H7 (cell line): ENCODE measurements at places on chromosomes 16 and 17. TPM values are rescaled to one million over a fixed set of nuclear protein-coding genes. Genes with fewer than 3 reads are reported as not detected.

DNA sequence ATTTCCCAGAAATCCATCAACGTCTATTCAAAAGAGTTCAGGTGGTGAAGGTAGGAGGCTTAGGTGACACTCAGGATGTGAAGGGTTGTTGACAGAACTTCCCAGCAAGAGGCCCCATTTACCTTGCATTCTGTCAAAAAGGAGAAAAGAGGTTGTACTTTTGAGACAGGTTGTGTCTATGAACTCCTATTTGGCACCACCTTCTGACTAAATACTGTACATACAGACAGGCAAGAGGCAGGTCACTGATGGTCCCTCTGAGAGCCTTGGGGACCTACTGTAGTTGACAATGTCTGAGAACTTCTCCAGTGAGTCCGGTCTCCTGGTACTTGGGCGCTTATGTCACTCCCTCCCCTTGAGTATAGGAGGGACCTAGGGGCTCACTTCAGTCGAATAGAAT is 479.3 kb upstream of the ZFHX3 start:
- DNase-seq: no peak

GRCh38 chr16:47081115-47081514 is 62.6 kb downstream of the NETO2 start:
- DNase-seq: no peak

DNA sequence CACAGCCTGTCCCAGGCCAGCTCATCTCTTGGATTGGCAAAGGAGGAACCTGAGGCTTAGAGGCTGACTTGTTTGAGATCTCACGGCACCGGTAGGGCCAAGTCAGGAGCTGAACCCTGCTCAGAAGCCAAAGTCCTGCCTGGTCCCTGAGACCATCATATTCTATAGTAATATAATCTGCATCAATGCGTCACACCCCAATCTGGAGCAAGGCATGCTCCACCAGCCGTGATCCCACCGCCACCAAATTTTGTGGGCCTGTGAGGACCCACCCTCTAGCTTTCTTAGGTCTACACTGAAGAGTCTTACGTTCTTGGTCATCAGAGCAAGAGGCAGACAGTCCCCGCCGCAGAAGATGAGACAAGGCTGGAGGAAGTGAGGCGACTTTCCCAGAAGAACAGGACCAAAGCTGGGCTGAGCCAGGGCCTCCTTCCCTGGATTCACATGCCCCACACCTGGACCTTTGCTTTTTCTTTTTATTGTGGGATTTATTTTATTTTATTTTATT is 2.7 kb downstream of the SULT1A1 start:
- DNase-seq: no peak

Gene KCNH6
- total RNA-seq: 1.5 and 1.6 TPM in 2 replicates

GRCh38 chr17:63997341-63998048 is 656 bp upstream of the PRR29 start:
- DNase-seq: peak; percentile 54

- DNase-seq: peak; percentile 26
Observed at GRCh38 chr17:76824093-76824492, 44.1 kb upstream of the MGAT5B start.

DNA sequence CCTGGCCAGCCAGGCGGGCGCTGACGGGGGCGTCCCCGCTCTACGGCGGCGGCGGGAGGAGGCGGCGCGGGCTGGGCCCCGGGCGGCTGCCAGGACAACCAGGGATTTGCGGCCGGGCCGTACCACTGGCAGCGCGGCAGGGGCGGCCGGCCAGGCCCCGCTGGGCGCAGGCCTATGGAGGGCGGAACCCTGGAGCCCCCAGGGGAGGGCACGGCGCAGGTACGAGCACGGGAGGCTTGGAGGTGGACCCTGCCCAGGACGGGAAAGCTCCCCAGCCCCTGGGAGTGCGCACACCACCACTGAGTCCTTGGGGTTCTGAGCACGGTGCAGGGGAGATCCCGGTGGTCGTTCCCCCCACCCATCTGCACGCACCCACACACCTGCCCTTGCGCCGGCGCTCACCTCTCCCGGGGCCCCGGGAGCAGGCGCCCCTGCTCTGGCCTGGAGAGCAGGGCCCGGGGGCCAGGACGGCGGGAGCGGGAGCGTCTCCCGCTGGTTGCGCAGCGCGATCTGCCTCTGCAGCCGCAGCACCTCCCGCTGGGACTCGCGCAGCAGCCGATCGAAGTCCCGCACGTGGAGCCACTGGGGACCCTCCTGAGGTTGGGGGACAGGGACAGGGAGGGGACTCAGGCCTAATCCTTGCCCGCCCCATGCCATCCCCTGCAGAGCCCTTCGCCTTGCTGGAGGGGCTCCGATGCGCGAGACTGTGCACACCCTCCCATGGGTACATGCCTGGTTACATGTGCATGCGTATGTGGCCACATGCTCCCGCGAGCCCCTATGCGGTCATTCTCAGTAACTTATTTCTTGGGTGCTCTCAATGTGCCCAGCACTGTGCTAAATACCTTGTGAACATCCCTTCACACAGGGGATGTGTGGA is 3.9 kb downstream of the TSPOAP1 start:
- peak; percentile 94 for DNase-seq

Gene FOXN1
- not detected in 2 replicates for total RNA-seq

GRCh38 chr17:77741109-77741508 is 217.4 kb upstream of the TNRC6C start:
- peak; percentile 70 for DNase-seq

DNA sequence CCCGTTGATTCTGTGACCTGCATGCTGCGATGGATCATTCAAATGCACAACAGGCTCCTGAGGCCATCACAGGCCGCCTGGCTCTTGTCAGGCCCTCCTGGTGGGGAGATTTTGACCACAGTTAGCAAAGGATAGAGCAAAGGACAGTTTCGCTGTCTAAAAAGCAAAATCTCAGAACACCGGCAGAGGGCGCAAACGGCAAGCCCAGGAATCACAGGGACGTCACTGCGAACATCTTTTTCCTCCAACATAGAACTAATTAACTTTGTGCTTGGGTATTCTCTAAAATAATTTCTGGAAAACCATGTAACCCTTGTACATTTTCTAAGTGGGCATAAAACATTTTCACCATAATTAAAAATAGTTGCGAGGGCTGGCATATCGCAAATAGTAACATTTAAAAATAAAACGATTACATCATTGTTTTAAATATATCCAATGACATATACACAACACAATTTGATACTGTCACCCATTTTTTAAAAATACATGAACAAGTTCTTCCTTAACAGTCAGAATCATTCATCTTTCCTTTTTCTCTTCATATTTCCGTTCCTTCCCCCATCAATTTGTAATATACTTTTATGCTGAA is 19.7 kb upstream of the SLC47A1 start:
- DNase-seq: peak; percentile 78

GRCh38 chr16:85617948-85618347 is 4.8 kb downstream of the GSE1 start:
- no peak for DNase-seq

GRCh38 chr17:41522301-41523224 is 3.9 kb upstream of the KRT15 start:
- peak; percentile 69 for DNase-seq

Gene SOCS7
- total RNA-seq: 18.3 and 25.7 TPM in 2 replicates

DNA sequence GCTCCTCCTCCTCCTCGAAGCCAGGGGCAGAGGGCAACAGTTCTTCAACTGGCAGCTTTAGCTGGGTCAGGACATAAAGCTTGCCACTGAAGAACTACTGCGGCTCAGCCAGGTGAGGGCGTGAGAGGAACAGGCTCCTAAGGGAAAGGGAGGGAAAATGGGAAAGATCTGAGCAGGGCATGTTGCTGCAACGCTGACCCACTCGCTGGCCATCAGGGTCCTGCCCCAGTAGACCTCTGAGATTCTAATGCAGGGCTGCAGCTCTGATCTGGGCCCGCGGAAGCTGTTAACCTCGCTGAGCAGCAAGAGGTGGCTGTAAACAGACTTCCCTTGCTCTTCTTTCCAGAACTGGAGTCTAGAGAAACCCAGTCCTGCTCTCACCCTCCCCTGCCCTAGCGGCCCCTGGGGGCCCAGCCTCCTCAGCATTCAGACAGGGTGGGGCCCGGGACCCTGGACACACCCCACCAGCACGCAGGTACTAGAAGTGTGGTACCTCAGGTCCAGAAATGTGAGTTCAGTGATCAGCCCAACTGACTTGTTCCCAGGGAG is 3.8 kb upstream of the TLCD2 start:
- peak; percentile 87 for DNase-seq

Gene CHRNE
- total RNA-seq: 0.67 and 0.69 TPM in 2 replicates

Gene HSD3B7
- 4.4 and 8.2 TPM in 2 replicates for total RNA-seq

Gene CLUH
- 131 and 148 TPM in 2 replicates for total RNA-seq

- no peak for DNase-seq
Observed at GRCh38 chr16:53678756-53679343, 24.8 kb downstream of the RPGRIP1L start.

GRCh38 chr17:10144456-10144855 is 54.0 kb downstream of the GAS7 start:
- DNase-seq: no peak

Gene ADAMTS18
- total RNA-seq: 0.41 and 0.94 TPM in 2 replicates

DNA sequence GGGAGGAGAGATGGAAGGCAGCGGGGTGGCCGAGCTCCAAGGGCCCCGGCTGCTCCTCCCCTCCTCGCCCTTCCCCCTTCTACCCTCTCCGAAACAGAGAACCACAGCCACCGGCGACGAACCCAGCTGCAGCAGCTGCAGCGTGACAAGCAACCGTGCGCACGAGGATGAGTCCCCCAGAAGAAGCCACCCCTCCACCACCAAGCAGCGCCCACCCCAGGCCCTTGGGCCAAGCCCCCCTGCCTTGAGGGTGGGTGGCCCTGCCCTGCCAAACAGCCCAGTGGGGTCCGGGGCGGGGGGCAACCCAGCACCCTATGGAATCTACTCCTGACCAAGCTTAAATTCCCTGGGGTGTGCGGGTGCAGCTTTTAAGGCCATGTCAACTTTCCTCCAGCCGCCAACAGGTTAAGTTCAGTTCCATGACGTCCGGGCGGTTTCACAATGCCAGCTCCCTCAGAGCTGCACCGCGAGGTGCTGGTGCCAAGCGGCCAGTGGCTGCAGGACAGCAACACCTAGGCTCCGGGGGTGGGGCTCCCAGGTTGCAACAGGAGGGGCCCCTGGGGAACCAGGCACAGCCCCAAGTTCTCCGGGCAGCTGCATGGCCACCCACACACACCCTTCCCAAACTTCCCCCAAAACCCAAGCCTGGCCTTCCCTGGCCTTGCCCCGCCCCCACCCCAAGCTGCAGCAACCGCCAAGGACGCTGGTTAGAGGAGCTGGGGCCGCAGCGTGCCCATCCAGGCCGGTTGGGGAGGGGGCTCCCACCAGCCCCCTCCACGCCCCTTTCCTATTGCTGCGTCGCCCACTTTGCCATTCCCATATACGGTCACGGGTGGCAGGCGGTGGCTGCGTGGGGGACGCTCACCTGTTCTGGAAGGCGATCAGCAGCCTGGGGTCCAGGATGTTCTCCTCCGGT is 2.0 kb downstream of the CBX4 start:
- DNase-seq: peak; percentile 83

GRCh38 chr17:27595208-27595607 is 35.8 kb upstream of the LGALS9 start:
- no peak for DNase-seq

Gene CRHR1
- total RNA-seq: 0.14 and 0.81 TPM in 2 replicates

DNA sequence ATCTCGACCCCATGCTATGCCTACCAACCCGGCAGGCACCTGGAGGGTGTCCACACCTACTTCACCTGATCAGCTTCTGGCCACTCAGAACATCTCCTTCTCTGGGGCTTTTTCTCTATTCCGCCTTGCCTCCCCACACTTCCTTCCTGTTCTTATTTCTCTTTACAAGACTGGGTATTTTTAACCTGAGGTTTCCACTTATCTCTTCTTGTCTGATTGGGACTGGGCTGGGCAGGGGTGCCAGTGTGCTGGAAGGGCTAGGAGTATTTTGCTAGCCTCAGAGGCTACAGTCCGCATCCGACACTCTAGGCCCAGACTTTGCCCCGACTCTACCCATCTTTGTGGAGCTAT is 26.2 kb upstream of the ZNF652 start:
- DNase-seq: no peak

- no peak for DNase-seq
Observed at GRCh38 chr17:75695141-75695829, 26.0 kb upstream of the ITGB4 start.

DNA sequence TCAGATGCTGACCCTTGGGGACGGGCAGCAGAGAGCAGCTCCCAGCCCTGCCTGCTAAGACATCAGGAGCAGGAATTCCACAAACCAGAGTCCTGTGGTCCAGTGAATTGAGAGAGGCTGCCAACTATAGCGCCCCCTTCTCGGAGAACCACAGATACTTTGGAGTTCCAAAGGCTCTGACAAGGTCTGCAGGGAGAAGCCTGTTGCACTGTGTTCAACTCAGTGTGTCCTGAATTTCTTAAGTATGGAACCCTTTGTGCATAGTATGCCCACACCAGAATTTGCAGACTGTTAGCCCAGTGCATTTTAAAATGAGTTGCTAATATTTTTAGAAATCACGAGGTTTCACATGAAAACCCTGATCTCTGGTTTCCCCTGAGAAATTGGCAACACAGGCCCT is 223.4 kb downstream of the KATNIP start:
- DNase-seq: no peak

- no peak for DNase-seq
Observed at GRCh38 chr17:17448076-17448475, 28.7 kb upstream of the MED9 start.

- DNase-seq: peak; percentile 73
Observed at GRCh38 chr16:82031116-82032084, 3.7 kb upstream of the HSD17B2 start.

DNA sequence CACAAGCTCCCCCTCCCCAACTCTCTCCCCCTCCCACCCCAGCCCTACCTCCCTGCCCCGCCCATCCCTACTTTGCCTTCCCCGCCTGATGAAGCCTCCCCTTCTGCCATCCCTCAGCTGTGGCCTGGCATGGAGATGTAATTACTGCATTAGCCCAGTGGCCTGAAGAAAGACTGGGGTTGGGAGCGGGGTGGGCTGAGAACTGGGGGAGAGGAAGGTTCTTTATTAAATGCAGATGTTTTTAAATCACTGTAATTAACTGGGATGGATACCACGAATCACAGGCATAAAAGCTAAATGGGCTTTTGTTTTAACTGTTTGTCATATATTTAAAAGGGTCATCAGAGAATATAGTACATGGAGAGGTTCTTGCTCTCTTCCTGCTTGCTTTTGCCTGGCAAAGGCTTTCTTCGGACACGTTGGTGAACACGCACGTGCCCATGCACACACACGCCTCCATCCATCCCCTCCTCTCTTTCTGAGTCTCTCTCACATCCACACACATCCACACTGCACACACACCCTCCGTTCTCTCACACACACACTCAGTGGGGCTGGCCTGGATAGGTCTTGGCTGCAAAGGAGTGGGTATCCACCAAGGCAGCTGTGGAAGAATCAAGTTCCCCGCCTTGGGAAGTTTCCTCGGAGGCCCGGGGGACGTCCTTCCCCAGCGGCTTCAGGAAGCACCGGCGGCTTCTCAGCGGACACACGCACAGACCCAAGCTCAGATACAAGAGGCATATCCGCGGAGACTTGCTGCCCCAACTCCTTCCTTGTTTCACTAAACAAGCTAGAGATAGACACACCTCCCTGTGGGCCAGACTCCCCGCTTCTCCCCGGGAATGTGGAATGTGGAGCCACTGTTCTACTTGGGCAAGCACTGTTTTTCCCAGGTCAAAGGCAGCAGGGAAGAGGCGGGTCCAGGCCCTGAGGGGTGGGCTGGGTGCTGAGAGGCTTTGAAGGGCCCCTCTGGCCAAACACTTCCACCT is 27.4 kb upstream of the TNRC6C start:
- peak; percentile 70 for DNase-seq
